ENCODE measurements at places on chromosomes 7 and 10. TPM values are rescaled to one million over a fixed set of nuclear protein-coding genes. Genes with fewer than 3 reads are reported as not detected.

The EBLN1 gene
- not detected for total RNA-seq

The TAS2R4 gene
- 1.0 TPM for total RNA-seq

The WDFY4 gene
- under 0.01 TPM for total RNA-seq

The CCL26 gene
- total RNA-seq = 0.14 TPM

The CDHR1 gene
- total RNA-seq = 2.8 TPM

The MEST gene
- 8.5 TPM for total RNA-seq

The HOXA6 gene
- not detected for total RNA-seq

The GDF10 gene
- total RNA-seq = not detected

The MAGI2 gene
- 1.7 TPM for total RNA-seq

The PON1 gene
- total RNA-seq = not detected

The KCNIP2 gene
- 0.34 TPM for total RNA-seq

The PLEKHS1 gene
- total RNA-seq = not detected

The KAT6B gene
- 9.9 TPM for total RNA-seq

The FAM20C gene
- 24.7 TPM for total RNA-seq

The PON3 gene
- 1.4 TPM for total RNA-seq

The ZNF511 gene
- 11.3 TPM for total RNA-seq

The KIAA1217 gene
- 5.5 TPM for total RNA-seq

The SRRM3 gene
- total RNA-seq = 2.1 TPM

The CDK14 gene
- total RNA-seq = 3.1 TPM

The COPG2 gene
- 30.1 TPM for total RNA-seq

The ZNF804B gene
- not detected for total RNA-seq

The MOGAT3 gene
- not detected for total RNA-seq

The CFAP43 gene
- total RNA-seq = under 0.01 TPM

The NEURL1 gene
- 1.6 TPM for total RNA-seq

The COL13A1 gene
- total RNA-seq = under 0.01 TPM

The PPP3CB gene
- 35.8 TPM for total RNA-seq

The DPP6 gene
- not detected for total RNA-seq

The SPAM1 gene
- total RNA-seq = not detected

The SYNPO2L gene
- total RNA-seq = not detected

The ARHGAP22 gene
- total RNA-seq = 9.5 TPM

The HTR5A gene
- not detected for total RNA-seq

The NANOS1 gene
- total RNA-seq = 0.68 TPM

The CLDN4 gene
- 44.1 TPM for total RNA-seq

The NUPR2 gene
- total RNA-seq = not detected

The IDI2 gene
- total RNA-seq = not detected

The SCART1 gene
- total RNA-seq = 0.64 TPM

Data from nasal cavity respiratory epithelium epithelial cell of viscerocranial mucosa (primary cell).